ENCODE measurements at places on chromosomes 12 and 14. TPM values are rescaled to one million over a fixed set of nuclear protein-coding genes. Genes with fewer than 3 reads are reported as not detected.

DNA sequence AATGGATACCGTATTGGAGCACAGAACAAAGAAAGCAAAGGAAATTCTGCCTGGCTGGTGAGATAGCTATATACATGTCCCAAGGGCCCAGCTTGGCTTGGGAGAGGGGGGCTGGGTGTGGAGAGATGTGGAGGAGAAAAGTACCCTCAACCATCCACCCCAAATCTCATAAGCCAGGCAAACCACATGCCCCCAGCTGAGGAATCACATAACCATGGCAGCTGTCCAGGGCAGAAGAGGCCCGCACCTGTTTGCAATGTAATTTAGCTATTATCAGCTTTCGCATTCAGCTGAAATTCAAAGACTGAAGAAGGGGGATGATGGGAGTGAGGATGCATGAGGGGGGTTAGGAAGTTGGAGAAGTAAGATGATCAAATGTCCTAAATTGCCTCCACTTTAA is 196.1 kb downstream of the TBX5 start:
- no peak for DNase-seq

GRCh38 chr12:126160912-126161311 is 1095.7 kb downstream of the AACS start:
- DNase-seq, result no peak

- no peak for DNase-seq
These were observed 7.6 kb downstream of the KIF26A start for GRCh38 chr14:104145826-104146601.

DNA sequence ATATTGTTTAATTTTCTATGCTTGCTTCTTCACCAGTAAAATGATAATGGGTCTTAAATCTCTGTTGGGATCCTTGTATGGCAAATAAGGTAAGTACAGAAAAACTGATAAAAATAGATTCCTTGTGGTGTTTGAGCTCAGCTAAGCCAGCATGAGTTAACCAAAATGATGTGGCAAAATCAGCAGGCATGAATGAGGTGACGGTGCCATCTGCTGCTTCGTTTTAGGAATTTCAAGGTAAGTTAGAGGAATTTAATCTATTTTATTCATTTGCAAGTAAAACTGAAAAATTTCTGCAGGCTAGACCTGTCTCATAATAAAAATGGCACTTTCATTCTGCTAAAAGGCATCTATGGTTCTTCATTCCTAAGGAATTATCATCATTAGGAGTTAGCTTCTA is 10.0 kb upstream of the CLEC7A start:
- DNase-seq, result peak; percentile 22

- DNase-seq, result no peak
These were observed 47.8 kb upstream of the ETV6 start for GRCh38 chr12:11601647-11602046.

- no peak for DNase-seq
These were observed 1.3 kb downstream of the MYL6B start for GRCh38 chr12:56153678-56154065.

- no peak for DNase-seq
These were observed 18.2 kb downstream of the PNMA1 start for GRCh38 chr14:73695997-73696396.

- no peak for DNase-seq
These were observed 1.8 kb upstream of the FAM222A start for GRCh38 chr12:109711596-109712461.

DNA sequence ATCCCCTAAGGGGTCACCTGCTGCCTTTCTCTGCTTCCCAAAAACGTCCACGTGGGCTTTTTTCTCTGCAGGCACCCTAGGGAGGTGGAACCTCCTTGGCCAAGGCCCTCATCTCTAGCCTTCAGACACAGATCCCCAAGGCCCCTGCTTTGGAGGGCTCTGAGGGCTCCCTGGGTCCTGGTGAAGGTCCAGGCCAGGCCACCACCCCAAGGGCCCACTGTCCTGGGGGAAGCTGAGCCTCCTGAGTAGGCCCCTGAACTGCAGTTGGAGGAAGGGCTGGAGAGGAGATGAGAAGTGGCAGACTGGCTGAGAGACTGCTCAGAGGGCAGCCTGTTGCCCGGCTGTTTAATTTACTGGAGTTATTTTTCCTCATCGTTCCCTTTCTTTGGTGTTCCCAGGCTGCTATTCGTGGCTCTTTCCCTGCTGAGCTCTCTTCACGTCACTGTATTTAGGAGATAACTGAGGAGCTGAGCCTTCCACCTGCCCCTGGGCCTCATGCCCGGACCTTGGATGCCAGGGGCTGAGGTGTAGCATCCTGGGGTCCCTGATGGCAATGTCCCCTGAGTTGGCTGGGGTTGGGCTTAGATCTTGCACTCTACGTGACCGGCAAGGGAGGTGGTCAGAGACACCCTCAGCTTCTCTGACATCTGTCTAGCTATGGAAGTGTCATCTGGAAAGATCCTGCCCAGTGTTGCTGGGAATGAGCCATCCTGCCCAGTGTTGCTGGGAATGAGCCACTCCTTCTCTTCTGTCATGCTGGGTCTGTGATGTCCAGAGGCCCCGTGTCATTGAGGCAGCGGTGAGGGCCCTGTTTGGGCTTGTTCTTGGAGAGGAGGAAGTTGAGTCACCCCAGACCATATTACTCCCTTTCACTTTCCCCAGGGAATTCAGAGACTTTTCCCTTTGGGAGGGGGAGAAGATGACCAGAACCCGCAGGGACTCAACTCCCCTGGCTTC is 139.8 kb downstream of the TSPAN9 start:
- no peak for DNase-seq

- DNase-seq, result peak; percentile 94
These were observed 29.2 kb downstream of the FOS start for GRCh38 chr14:75307700-75308379.

GRCh38 chr14:31749275-31749674 is 188.1 kb downstream of the NUBPL start:
- no peak for DNase-seq

DNA sequence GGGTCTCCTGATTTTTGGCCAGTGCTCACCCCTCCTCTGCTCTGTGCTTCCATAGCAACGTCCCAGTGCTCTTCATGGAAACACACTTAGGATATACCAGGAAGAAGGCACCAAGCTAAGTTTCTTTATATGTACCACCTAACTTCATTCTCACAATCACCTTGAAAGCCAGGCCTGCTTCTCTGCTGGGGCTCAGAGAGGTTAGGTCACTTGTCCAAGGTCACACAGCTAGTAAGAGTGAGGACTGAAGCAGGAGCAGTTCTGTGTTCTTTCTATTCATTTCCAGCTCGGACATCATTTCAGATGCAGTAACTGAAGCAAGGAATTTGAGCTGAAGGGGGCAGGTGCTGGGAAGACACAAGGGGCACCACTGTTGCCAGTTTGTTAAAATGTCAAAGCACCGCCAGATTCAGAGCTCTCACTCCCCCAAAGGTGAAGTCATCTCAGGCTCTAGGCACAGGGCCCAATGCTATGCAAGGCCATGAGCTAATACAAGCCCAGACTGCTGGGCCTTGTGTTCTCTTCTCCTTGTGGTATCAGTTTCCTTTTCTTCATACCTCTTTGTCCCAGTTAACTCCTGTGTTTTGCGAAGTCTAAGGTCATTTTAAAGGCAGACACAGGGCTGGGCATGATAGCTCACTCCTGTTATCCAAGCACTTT is 19.7 kb upstream of the YY1 start:
- no peak for DNase-seq

GRCh38 chr12:51362747-51363342 is 16.4 kb upstream of the CELA1 start:
- DNase-seq, result no peak

DNA sequence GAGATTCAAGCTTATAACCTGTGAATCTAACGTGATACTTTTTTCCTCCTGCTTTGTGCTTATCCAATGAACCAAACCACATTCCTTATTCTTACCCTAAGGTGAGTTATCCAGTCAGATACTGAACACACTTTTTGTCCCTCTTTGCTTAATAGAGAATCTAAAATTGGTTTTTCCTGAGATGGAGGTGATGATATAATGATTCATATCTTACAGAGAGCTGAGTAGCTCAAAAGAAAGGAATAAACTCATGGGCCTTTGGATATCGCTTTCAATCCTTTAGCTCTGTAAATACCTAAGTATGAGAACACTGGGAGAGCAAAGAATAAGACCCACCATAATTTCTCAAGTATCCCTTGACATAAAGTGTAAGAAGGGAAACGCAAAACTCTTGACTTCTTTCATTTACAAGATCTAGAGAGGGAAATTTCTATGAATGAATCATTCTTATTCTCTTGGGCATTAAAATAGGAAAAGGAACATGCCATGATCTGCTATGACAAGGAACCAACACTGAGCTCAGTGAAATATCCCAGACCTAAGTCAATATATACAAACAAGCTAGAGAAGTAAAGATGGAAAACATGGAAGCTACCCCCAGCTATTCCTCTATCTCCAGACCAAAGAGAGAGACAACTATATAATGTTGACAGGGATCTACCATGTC is 81.8 kb upstream of the STAC3 start:
- DNase-seq, result no peak

GRCh38 chr14:55610713-55611370 is 30.8 kb downstream of the KTN1 start:
- no peak for DNase-seq

DNA sequence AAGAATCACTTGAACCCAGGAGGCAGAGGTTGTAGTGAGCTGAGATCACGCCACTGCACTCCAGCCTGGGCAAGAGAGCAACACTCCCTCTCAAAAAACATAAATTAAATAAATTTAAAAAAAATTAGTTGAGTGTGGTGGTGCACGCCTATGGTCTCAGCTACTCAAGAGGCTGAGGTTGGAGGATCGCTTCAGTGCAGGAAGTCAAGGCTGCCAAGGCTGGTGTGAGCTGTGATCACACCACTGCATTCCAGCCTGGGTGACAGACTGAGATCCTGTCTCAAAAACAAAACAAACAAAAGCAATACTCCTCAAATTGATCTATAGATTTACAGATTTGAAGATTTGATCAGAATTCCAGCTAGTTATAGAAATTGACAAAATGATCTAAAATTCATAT is 92.7 kb upstream of the RESF1 start:
- no peak for DNase-seq

GRCh38 chr12:68539615-68539952 is 71.1 kb upstream of the RAP1B start:
- DNase-seq, result no peak

DNA sequence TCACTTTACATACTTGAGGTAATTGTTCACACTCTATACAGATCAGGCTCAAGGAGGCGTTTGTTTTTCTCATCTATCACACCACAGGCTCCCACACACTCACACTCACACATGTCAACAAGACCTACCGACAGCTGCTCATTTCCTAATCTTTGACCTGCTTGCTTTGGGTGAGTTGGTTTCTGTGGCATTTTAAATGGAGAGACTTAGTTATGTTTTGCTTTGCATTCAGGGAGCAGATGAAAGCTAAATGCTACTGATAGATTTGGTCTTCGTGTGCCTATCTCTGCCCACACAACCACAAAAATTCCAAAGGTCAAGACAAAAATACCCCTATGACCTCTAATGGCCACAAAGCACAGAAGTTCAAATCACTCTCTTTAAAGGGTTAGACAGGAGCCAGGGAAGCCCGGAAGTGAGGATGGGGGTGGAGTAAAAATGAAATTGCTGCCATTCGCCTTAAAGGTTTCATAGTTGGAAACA is 203.5 kb upstream of the G2E3 start:
- no peak for DNase-seq

DNA sequence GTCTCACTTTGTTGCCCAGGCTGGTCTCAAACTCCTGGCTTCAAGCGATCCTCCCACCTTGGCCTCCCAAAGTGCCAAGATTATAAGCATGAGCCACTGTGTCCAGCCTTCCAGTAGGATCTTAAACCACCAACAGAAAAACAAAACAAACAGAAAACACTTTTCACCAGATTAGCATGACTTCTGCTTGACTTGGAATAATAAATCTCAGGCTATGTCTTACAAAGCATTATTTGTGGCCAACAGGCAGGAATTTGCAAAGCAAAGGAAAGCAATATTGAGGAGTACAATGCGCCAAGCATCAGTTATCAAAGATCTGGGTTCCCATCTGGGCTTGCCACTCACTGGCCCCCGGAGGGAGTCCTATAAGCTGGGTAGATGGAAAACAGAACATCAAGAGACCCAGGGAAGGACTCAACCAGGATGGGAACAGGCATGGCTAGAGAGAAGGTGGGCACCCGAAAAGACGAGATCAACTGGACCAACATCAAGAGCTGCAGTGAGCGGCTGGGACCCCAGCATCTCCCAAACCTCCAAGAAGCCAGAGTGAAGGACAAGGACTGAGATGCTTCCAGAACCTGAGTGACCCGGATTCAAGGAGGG is 101.2 kb downstream of the TMEM30B start:
- no peak for DNase-seq

DNA sequence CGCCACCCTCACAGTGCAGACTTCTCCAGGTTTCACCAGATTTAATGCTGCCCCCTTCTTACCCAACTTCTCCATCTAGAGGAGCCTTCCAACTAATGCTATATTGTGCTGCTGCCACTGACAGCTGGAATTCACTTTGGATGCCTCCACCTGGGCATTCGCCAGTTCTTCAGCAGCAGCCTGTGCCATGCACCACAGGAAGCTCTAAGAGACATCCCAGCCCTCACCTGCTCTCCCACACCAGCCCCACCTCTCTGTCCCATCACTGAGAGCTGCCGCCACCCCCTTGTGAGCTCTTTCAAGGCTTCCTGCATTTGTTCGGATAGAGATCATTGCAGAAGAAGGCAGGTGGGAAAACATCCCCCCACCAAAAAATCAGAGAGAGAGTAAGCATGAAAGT is 4.6 kb upstream of the KRT2 start:
- DNase-seq, result no peak

DNA sequence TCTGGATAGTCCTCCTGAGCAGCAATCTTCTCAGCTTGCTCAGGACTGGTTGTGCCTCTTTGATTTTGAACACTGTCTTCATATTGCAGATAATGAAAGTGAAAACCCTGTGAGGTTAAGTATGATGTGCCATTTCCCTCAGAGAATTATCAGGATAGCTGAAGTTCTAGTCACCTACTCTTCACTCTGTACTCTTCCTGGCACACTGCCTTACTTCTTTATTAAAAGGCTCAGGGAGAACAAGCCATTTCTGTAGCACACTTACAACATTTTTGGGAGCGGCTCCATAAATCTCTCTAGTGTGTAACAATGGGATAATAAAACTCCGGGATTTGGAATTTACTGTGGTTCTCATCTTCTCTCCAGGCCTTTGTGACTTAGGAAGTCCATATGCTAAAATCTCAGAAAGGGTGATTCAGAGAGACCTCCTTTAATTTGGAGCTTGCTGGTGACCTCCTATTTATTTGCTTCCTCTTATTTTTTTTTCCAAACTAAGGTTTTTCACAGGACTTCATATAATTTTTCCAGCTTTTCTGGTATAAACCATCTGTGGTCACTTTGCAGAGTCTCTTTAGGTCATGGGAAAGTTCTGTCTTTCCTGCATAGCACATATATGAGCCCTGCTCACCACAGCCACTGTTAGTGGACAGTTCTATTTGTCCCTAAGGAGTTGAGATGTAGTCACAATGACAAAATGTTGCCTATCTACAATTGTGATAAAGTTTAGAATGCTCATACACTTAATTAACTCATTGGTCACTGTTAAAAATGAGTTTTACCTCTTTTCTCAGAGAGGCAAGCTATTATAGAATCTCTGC is 53.5 kb upstream of the LDHB start:
- DNase-seq, result no peak

The NANOG gene
- not detected for total RNA-seq

The DIO2 gene
- 1.9 TPM for total RNA-seq

The KERA gene
- total RNA-seq, result not detected

The SLCO1B1 gene
- not detected for total RNA-seq

The PPP2R5C gene
- 153 TPM for total RNA-seq

The CIDEB gene
- total RNA-seq, result 12.9 TPM

The LRCOL1 gene
- 0.47 TPM for total RNA-seq

The RERG gene
- total RNA-seq, result 5.3 TPM

The SMCO3 gene
- total RNA-seq, result not detected

The SRRM4 gene
- not detected for total RNA-seq

The PLEKHA5 gene
- 31.0 TPM for total RNA-seq

The DNAI7 gene
- not detected for total RNA-seq

The ABCB9 gene
- total RNA-seq, result 4.5 TPM

The OR10P1 gene
- not detected for total RNA-seq
